ENCODE measurements at places on chromosomes 1 and 21. TPM values are rescaled to one million over a fixed set of nuclear protein-coding genes. Genes with fewer than 3 reads are reported as not detected.

C1orf210 gene
- total RNA-seq = not detected

- no peak for ATAC-seq
Measured at GRCh38 chr1:78210175-78210574, 164.4 kb downstream of the GIPC2 start.

DNA sequence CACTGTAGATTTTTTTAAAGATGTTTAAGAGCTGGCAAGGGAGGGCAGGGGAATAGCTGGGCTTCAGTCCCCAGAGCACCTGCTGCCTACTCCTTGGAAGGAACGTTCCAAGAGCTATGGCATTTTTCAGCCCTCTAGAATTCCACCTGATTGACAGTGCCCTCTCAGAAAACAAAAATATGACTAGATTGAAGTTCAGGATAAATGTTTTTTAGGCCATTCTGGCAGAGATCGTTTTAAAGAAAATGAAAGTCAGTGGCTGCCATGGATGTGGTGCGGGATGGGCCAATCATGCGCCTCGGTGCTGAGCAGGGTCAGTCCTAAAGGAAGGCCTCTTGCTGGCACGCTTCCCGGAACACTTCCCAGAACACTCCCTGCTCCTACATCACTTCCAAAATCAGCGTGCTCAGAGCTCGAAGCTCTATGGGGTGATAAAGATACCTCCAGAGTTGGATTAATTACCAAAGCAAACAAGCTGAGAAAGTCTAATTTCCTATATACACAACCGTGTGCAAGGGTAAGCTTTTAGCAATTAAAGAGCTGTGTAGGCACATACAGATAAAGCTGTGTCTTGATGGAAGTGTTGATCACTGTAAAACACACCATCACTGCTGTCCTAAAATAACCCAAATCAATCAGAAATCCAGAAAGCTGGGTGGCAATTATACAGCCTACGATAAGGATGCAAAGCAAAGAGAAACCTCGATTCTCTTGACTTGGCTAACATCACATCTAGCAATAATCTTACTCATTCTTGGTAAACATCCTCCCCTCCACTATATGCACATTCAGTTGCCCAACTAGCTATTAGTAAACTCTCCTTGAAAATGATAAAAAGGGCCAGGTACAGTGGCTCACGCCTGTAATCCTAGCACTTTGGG lies 34.6 kb downstream of the TGFBR3 start:
- ATAC-seq = no peak

PHTF1 gene
- 24.8 TPM for total RNA-seq

IL12RB2 gene
- 63.3 TPM for total RNA-seq

DNA sequence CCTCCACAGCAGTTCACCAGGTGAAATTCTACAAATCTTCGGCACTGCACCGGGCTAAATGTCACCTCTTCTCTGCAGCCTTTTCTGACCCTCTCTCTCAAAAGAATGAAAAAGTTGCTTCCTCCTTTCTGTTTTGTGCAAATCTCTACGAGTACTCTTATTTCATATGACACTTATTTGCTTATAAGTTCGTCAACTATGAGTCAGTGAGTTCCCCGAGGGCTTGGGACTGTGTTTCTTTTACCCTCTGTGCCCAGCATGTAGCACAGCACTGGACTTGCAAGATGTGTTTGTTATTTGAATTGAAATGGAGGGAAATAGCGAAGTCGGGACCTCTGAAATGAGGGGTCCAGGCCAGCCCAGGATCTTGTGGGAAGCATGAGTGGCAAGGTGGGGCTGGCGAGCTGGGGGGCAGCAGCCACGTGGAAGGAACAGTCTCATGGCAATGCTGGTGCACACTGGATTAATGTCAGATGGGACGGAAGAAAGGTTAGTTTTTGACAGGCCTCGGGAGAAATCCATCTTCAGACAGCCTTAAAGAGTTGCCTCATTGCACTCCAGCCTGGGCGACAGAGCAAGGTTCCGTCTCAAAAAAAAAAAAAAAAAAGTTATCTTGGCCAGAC lies 6.2 kb downstream of the SLC6A9 start:
- no peak for ATAC-seq

GRCh38 chr1:245684166-245684565 lies 529.4 kb downstream of the KIF26B start:
- ATAC-seq = no peak

TMEM240 gene
- total RNA-seq = 2.3 TPM

GRCh38 chr1:171754971-171755370 lies 13.1 kb upstream of the VAMP4 start:
- no peak for ATAC-seq

DNA sequence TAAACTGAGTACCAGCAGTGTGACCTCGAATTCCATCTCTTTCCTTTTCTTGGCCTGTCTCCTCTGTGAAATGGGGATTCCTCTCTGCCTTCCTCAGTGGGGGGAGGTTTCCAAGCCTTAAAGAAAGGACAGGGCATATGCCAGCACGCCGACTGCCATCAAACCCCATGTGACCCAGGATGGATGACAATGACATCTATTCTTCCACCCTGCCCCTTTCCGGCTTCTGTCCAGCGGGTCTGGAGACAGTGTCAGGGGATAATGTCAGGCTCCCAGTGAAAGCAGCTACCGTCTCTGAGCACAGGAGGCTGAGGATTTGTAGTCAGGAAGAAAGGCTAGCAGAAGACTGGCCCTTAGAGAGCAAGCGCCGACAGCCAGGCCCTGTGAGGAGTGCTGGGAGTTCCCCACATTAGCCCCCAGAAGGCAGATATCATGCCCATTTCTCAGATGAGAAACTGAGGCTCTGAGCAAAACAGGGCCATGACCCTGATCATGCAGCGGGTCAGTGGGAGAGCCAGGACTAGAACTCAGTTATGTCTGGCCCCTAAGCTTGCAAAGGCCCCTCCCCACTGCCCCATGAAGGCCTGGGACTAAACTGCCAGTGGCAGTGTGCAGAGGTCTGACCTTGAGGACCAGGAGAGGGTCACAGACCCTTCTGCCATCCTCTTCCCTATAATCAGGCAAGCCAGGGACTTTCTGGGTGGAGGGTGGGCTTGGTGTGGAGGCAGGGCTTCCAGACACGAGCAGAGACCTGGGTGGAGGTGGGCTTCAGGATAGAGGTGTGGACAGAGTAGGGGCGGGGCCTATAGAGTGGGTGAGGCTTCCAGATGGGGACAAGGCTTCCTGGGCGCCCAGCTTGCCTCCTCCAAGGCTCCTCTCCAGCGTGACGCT lies 30.1 kb downstream of the CDCA8 start:
- no peak for ATAC-seq

DNA sequence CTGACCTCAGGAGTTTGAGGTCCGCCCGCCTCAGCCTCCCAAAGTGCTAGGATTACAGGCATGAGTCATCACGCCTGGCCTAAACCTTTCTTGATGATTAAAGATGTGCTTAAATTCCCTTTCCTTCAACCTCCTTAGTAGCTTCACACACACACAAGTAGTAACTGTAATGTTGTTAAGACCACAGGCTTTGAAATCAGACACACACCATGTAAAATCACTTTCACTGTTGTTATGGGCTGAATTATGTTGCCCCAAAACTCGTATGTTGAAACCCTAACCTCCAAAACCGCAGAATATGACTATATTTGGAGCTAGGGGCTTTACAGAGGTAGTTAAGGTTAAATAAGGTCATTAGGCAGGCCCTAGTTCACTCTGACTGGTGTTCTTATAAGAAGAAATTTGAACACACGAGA lies 180.2 kb downstream of the NR5A2 start:
- peak; percentile 79 for ATAC-seq

ABCA4 gene
- not detected for total RNA-seq

- ATAC-seq = no peak
Measured at GRCh38 chr1:59081795-59082194, 215.1 kb upstream of the FGGY start.

RCSD1 gene
- 69.0 TPM for total RNA-seq

KAZN gene
- 0.74 TPM for total RNA-seq

DNA sequence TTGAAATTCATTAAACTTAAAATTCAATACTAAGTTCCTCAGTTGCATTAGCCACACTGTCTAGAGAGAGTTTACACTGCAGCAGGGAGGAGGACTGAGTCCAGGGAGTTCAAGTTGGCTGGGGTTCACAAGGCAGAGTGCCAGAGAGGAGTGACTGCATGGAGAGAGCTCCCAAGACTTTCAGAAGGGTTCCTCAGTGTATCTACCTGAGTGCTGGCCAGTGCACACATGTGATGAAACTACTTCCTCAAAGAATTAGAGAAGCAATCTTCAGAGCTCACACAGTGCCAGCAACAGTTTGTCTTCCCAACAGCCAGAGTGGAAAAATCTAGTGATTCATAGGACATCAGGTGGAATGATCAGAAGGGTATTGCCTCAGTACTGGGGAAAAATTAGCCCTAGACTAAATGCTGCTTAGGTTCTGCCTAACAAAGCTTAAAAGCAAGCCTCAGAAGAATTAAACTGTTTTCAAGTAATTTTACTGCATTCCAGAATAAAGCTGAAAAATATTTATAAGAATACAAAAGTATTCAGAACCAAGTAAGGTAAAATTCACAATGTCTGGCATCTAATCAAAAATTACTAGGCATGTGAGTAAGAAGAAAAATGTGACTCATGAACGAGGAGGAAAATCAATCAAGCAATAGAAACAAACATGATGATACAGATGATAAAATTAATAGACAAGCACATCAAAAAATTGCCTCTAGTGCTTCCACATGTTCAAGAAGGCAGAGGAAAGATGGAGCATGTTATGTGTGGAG lies 10.4 kb upstream of the WNT3A start:
- no peak for ATAC-seq

- ATAC-seq = no peak
Measured at GRCh38 chr21:45582128-45582527, 39.9 kb upstream of the SLC19A1 start.

SCCPDH gene
- total RNA-seq = 23.9 TPM

DNA sequence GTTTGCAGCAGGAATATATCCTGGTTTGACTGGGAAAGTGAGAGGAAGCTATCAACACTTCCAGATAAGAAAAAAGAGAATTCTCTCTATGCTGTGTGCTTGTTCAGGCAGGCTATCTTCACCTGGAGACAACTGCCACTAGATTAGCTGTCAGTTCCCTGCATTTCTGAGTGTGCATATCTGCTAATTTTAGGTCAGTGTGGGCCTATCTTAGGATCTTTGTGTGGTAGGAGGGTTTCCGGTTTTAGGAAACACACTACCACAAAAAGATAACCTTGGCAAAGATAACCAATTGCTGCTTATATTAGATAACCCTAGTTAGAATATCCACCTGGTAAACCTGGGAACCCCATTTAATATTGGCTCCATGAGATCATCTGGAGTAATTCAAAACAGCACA lies 22.5 kb upstream of the GBP5 start:
- peak; percentile 17 for ATAC-seq

- ATAC-seq = no peak
Measured at GRCh38 chr1:242205622-242206489, 207.0 kb upstream of the MAP1LC3C start.

ROR1 gene
- not detected for total RNA-seq

CALML6 gene
- total RNA-seq = 1.7 TPM
